Midbrain (tissue), 1 donor: ENCODE measurements at places on chromosomes 5 and 9.

GRCh38 chr5:66793049-66793448 lies 196.9 kb downstream of the MAST4 start:
- no peak for DNase-seq

DNA sequence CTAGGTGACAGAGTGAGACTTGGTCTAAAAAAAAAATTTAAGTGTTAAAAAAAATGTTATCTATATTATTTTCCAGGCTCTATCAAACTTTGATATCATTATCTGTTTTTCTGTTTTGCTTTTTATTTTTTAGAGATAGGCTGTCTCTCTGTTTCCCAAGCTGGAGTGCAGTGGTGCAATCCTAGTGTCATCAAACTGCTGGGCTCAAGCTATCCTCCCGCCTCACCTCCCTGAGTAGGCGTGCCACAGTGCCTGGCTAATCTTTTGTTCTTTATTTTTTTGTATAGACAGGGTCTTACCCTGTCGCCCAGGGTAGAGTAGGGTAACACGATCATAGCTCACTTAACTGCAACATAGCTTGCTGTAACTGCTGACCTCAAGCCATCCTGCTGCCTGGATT lies 14.4 kb downstream of the SEC24A start:
- no peak for DNase-seq

- DNase-seq = no peak
Measured at GRCh38 chr9:97788763-97789663, 64.0 kb upstream of the FOXE1 start.

- no peak for DNase-seq
Measured at GRCh38 chr5:127942246-127943060, 141.1 kb upstream of the SLC12A2 start.

DNA sequence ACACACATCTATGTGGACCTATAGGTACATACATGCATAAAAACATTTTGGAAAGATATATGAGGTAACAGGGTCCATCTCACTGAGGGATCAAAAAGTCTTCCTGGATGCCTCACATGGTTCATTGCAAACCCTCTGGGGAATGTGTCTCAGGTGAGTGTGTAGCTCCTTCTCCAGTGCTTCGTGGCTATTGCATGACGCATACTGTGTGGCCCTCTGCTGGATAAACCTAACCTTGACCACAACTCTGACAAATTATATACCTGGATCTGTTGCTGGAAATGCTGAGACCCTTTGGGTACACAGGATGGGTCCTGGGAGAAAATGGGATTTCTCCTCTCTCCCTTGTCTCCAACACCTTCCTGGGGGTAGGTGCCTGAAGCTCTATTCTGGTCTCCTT lies 91.9 kb downstream of the JAKMIP2 start:
- no peak for DNase-seq

DNA sequence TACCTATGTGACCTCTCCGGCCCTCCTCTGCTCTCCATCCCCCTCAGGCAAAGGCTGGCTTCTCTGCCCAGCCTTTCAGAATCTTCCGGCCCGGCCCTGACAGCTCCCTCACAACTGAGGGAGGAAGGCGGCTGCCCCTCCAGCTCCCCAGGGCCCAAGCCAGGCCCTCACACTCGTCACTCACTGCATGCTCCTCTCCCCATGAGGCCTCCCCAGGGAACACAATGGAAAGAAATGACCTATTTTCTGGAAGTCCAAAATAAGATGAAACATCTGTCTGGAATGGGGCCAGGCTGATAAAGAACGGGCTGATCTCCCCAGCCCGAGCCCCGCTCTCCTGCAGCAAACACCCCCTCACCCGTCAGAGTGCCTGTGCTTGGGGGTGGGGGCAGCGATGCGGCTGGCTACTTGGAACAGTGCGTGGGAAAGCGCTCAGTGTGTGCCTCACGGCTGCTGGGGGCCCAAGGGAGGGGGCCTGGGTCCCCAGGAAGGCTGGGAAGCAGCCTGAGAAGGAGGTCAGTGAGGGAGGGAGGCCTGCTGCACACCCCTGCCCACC lies 11.3 kb downstream of the PDGFRB start:
- no peak for DNase-seq

DNA sequence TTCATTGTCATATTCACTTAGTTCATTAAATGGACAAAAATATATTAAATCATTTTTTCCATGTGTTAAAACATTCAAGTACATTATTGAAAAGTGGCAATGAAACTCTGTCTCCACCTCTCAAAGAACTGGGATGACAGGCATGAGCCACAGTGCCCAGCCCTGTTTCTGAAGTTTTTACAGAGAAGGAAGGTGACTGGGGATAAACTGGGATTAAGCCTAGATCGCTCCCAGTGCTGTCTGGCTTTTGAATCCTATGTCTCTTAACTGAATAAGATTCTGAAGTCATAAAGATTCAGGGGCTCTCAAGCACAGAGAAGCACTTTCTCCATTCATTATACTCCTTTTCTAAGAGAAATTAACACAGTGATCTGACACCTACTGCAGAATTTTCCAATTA lies 88.3 kb downstream of the SLC38A9 start:
- DNase-seq = no peak

GRCh38 chr5:38590838-38591522 lies 34.5 kb upstream of the LIFR start:
- no peak for DNase-seq

- no peak for DNase-seq
Measured at GRCh38 chr5:180606215-180606785, 15.0 kb upstream of the SCGB3A1 start.

GRCh38 chr5:54738118-54738972 lies 220.8 kb downstream of the SNX18 start:
- DNase-seq = peak; percentile 17

DNA sequence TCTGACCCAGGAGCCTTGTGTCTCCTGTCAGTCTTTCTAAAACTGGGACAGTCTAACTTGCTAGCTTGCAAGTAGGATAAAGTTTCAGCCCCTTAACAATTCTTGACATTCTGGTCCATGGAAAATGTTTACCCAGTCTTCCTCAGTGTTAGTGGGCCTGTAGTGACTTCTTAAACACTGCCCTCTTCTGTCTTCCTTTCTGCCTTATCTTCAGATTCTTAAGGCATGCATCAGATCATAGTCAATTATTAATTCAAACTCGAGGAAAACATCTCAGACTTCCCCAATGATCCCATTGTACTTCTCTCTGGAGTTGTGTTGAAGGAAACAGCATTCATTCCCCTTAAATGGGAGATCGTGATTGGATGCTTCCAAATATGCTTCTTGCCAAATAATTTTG lies 1199.8 kb downstream of the DTWD2 start:
- DNase-seq = no peak

GRCh38 chr5:163475411-163475810 lies 15.0 kb downstream of the HMMR start:
- no peak for DNase-seq
